ENCODE measurements at places on chromosomes 16 and 17.
A peak's percentile ranks its signal among the peaks of the same experiment; 100 is the strongest.

- no peak for DNase-seq
Measured at GRCh38 chr16:27429330-27429871, 27.4 kb downstream of the IL21R start.

GRCh38 chr17:72474719-72475477 lies 354.1 kb downstream of the SOX9 start:
- no peak for DNase-seq

- DNase-seq, result no peak
Measured at GRCh38 chr17:32731556-32732295, 145.2 kb downstream of the MYO1D start.

- peak; percentile 92 for DNase-seq
Measured at GRCh38 chr17:3659541-3660111, 8.8 kb downstream of the TAX1BP3 start.

DNA sequence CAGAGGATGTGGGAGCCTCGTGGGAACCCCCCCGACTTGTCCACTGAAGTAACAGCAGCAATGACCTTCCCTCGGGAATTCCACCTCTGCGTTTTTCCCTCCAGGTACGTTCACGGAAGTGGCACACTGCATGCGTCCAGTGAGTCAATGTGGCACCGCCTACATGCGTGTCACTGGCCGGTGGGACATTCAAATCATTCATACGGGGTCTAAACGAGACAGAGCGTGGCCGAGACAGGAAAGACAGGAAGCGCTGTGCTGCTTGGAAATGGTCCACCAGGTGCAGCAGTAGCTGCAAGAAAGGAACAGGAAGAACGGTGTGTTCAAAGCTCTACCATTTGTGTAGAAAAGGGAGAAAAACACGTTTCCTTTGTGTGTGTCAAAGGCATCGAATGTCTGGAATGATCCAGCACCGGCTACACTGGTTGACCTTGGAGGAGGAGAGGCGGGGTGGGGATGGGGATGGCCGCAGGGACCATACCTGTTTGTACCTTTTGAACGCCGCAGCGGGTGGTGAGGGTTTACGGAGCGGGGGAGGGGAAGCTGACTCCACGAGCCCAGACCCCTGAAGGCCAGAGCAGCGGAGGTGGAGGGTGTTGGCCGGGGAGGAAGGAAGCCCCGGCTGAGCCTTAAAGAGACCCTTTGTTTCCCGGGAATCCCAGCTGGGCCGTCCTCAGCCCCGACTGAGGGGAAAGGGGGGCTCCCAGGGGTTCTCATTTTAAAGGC lies 1.7 kb upstream of the PGAP6 start:
- no peak for DNase-seq

DNA sequence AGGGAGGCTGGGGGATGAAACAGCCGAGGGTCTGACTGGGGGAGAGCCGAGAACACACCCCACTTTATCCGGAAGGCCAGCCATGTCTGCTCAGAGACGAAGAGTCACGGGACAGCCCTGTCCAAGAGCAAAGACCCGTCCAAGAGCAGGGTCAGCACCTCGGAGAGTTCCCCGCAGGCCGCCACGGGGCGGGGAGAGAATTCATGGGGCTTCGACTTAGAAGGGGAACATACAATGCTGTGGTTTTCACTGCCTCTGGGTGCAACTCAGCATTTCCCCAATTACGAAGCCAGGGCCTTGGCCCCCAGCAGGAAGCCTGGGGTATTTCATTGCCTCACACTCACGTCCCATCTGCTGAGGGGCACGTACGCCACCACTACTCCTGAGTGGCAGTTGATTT lies 59.3 kb downstream of the JPH3 start:
- DNase-seq, result no peak

DNA sequence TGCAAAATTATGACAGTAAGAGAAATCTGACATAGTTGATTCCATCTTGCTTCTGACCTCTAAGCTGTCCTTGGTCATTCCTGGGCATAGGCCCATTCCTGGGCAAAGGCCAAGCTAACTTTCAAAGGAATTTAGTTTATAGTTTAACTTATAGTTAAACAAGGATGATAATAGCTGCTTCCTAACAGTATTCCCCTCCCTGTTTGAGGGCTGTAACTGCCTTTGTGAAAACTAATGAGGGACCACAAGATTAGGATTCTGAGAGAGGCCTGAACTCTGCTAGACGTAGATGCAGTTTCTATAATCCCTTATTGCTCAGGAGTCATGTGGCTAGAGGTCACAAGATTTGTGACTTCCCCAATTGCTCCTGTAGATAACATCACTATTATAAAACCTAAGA lies 80.2 kb upstream of the ASIC2 start:
- no peak for DNase-seq

- no peak for DNase-seq
Measured at GRCh38 chr17:12301551-12301950, 280.9 kb downstream of the MAP2K4 start.

- no peak for DNase-seq
Measured at GRCh38 chr17:68020409-68020756, 15.2 kb upstream of the KPNA2 start.

DNA sequence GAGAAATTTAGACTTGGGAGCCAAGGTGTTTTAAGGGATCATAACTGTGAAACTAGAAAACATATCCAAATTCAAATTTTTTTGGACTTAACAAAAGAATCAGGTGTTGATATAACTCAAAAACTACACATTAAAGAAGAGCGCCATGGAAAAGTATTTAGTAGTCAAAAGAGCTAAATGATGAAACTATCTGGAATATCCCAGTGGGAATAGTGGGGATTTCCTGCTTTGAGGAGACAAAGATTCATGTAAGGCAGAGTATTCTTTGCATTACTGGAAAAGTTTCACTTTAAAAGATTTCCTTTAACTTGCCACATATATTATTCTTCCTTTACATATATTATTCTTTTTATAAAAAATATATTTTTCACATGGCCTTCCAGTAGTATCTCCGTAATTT lies 40.3 kb upstream of the VPS4A start:
- DNase-seq, result peak; percentile 23

GRCh38 chr17:66348584-66349165 lies 46.3 kb downstream of the PRKCA start:
- peak; percentile 47 for DNase-seq

GRCh38 chr17:18176176-18176575 lies 7.5 kb upstream of the ALKBH5 start:
- DNase-seq, result no peak
